ENCODE measurements at places on chromosomes 16 and 17. TPM values are rescaled to one million over a fixed set of nuclear protein-coding genes. Genes with fewer than 3 reads are reported as not detected.

STAT5A gene
- 6.8 TPM for polyA plus RNA-seq

KRTAP17-1 gene
- not detected for polyA plus RNA-seq

CDRT15 gene
- 1.1 TPM for polyA plus RNA-seq

GRCh38 chr17:1908699-1909309 is 79.0 kb downstream of the RPA1 start:
- DNase-seq, result peak; percentile 67

- DNase-seq, result no peak
Observed at GRCh38 chr17:27526604-27527002, 70.4 kb downstream of the KSR1 start.

Measured in renal cortex interstitium (tissue), 15 donors.